NCI-H748 treated with DMSO at 0.1 percent for 48 hours (cell line): ENCODE measurements at places on chromosomes 5 and 9.
A peak's percentile ranks its signal among the peaks of the same experiment; 100 is the strongest.

DNA sequence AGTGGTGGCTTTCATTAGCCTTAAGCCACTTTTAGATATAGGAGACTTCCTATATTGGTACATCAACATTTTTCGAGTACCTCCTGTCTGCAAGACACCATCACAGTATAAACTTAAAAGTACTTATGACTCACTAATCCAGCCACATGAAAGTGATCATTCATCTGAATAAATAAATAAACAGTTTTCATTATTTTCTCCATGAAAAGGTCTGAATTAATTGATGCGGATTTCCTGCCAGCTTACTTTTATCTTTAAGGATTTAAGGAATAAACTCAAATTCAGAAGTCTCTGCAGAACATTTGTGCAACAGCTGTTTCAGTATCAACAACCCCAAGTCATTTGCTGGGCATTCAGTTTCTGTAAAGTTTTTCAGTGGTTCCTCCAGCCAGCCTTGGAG, 4.0 kb downstream of the SAP30L start:
- DNase-seq: no peak

GRCh38 chr5:75664979-75665378, 52.3 kb downstream of the POC5 start:
- DNase-seq: no peak

DNA sequence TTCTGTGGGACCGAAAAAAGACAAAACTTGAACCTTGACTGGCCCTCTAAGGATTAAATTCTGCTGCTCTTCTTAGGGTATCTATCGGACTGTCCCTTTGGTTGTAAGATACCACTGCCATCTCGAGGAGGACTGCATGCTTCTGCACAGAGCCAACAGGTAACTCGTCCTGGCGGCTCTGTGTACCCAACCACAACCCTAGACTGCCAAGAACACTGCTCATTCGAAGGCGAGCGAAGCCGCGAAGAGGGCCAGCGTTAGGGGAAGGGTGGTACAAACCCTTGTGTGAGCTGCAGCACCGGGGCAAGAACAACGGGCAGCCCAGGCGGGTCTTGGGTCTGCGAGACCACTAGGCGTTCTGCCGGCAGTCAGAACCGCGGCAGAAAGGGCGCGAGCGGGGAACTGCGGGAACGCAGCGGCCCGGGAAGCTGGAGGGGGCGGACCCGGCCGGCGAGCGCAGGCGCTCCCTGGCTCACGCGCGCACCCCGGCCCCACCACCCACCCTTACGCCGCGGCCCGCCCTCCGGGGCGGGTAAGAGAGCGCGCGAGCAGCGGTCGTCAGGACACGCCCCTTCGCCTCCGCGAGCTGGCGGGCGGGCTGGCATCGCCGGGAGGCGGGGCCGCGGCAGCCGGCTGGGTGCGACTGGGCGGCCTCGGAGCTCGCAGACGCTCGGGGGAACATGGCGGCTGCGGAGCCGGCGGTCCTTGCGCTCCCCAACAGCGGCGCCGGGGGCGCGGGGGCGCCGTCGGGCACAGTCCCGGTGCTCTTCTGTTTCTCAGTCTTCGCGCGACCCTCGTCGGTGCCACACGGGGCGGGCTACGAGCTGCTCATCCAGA, at the start of gene ISOC1:
ISOC1 (plus strand) TSS at position 663 of the 837 bp plus-strand sequence; CDS start at position 681, 18 bp downstream.
- DNase-seq: peak; percentile 77

GRCh38 chr9:98533132-98533531, 175.6 kb downstream of the GABBR2 start:
- DNase-seq: no peak
